ENCODE measurements at places on chromosomes 1 and 21.
A peak's percentile ranks its signal among the peaks of the same experiment; 100 is the strongest.

DNA sequence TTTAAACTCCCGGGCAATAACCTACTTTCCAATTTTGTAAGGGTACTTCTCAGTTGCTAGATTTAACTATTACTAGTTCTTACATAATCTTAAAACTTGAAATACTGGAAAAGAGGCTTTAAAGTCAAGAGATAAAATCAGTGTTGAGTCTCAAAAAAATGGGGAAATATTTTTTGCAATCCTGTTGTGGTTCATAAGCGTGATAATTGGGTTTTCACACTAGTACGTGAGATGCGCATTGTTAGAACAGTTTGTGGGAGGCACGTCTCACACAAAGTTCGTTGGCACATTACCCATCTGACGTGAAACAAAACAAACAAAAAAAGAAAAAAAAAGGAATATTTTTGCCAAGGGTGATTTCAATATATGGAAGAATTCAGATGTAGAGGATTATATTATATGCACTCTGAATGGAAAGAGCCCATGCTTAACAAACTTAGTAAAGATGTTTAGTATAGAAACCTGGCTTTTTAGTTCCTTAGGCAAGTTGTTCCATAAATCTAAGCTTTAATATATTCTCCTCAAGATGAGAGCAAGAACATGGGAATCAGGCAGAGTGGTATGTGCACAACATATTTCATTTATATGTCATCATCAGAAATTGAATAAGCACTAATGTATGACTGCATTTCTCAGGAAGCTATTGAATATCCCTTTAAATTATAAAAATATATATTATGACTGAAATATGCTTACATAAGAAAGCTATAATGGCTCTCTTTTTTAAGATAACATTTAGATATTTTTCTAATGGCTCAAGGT is 73.9 kb upstream of the TNFSF4 start:
- DNase-seq = no peak

- DNase-seq = no peak
Measured at GRCh38 chr21:46017148-46017547, 35.6 kb downstream of the COL6A1 start.

DNA sequence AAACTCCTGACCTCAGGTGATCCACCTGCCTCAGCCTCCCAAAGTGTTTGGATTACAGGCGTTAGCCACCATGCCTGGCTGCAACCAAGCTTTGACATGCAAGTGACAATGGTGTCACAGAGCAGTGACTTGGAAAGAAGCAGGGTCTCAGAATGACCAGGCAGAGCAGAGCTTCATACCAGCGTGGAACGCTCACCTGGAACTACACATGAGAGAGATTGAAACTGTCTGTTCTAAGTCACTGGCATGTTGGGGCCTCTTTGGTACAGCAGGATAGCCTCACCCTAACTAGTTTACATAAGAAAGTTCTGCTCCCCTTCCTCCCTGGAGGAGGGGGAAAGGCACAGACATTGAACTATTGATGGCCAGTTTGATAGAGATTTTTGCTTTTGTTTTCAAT is 47.5 kb upstream of the ITPKB start:
- DNase-seq = no peak

GRCh38 chr1:229258031-229258756 is 12.7 kb upstream of the RAB4A start:
- DNase-seq = peak; percentile 34

DNA sequence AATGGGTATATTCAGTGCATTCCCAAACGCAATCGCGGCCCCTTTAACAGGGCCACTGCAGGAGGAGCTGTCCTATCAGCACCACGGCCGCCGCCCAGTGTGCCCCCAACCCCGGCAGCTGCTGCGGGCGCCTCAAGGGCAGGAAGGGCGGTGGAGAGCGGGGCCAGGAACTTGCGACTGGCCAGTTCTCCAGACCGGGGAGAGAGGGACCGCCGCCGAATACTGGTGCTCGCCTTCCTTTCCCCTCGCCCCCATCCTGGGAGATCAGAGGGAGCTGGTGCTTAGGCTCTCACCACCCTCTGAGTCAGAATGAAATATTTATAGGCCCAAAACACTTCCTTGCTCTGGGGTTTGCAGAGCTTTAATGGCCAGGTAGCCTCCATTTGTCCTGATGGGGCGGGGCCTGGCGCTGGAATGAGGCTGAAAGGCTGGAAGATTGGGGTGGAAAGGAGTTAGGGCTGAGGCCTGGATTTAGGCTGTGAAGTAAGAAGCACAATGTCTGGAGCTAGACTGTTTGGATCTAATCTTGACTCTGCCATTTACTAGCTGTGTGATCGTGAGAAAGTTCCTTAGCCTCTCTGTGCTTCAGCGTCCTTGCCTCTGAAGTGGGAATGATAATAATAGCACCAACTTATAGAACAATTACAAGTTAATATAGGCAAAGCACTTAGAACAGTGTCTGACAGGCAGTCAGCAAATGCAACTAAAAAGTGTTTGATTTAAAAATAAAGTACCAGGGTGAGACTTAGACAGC is 75.5 kb downstream of the NAV1 start:
- no peak for DNase-seq

- no peak for DNase-seq
Measured at GRCh38 chr1:152044386-152044785, 7.6 kb upstream of the S100A11 start.

- no peak for DNase-seq
Measured at GRCh38 chr1:245797592-245798348, 643.0 kb downstream of the KIF26B start.

- DNase-seq = no peak
Measured at GRCh38 chr1:86741947-86742572, 37.7 kb downstream of the SH3GLB1 start.

DNA sequence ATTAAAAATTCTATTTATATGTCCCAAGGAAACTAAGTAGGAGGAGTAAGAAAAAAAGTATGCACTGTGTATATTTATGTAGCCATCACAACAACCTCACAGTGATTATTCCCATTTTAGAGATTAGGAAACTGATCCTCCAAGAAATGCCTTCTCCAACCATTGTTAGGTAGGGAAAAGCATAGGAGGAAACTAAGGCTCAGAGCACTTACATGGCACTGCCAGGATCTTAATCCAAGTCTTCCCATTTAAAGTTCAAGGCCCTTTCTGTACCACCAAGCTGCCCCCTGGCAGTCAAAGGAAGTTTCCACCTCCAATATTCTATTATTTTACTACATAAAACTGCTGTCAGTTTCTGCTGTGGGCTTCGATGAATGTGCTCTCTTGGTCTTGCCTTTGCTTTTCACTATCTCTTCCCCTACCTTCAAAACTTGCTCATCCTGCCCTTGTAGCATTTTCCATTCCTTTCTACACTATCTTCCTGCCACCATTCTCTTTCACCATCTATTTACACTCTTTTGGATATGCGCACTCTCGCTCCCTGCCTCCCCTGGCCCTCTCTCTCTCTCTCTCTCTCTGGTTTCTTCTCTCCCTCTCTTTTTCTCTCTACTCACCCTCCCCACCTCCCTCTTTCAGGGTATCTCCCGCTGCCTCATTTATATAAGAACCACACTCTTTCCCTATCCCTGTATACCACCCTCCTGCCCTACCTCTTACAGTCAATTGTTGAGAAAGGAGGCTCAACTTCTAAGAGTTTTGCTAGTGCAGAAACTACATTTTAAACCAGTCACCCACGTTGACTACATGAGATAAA is 34.0 kb downstream of the PUM1 start:
- no peak for DNase-seq

DNA sequence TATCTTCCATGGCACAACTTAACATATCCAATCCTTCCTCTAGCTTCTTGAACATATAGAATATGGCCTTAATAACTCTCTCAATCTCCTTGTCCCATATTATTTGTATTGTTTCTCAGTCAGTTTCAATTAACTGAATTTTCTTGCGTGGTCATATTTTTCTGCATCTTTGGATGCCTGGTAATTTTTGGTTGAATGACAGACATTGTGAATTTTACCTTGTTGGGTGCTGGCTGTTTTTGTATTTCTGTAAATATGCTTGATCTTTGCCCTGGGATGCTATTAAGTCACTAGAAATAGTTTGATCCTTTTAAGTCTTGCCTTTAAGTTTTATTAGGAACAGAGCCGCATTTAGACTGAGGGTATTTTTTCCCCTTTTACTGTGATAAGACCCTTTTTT is 5.9 kb downstream of the SAMD13 start:
- no peak for DNase-seq

DNA sequence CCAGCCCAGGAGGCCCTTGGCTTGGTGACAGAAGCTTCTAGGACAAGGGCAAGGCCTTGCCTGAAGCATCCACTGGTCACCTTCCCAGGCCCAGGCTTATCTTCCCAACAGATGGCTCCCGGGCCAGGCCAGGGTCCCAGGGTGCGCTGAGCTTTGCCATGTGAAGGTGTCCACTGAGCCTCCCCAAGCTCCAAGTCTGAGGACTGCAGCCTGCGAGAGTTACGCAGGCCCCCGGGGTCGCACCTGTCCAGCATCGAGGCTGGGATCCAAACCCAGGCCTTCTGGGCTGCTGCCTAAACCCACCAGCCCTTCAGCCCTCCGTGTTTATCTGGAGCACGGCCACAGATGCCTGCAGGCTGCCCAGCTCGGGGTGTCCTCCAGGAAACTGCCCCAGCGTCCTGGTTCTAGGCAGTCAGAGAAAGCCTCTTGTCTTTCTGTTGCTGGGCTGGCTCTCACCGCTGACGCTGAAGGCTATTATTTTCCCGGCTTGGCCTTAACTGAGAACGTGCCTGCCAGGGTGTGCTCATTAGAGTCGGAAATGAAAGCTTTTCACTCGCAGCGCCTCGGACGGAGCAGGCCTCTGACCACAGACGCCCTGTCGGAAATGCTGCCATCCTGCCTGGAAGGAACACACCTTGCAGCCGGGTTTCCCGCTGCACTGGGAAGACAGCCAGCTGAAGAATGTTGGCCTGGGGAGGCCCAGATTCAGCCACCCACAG is 71.4 kb downstream of the MEGF6 start:
- DNase-seq = no peak

DNA sequence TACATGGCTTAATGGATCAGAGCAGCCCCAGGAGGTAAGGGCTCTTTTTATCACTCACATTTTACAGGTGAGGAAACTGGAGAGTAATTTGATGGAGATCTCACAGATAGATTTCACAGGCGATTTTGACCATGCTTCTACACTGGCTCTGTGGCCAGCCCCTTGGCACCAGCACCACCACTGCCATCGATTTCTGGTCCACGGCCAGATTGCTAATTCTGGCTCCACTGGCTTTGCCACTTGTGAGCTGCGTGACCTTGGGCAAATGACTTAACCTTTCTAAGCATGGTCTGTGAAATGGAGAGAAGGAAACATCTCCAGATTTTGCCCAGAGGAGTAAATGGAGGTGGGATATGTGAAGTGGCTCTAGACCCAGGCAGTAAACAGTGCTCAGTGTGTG is 32.6 kb downstream of the KCNC4 start:
- no peak for DNase-seq

All from stimulated activated CD4-positive, alpha-beta T cell treated with anti-CD3 and anti-CD28 coated beads, TNF-alpha, amount 100 ng/mL, for 24 hours (primary cell).